CD4-positive, alpha-beta T cell treated with Interferon alpha-2 for 1 hour (primary cell): ENCODE measurements at places on chromosomes 2 and 18.

- DNase-seq: no peak
Measured at GRCh38 chr2:97662386-97662894, 1.4 kb downstream of the ACTR1B start.

DNA sequence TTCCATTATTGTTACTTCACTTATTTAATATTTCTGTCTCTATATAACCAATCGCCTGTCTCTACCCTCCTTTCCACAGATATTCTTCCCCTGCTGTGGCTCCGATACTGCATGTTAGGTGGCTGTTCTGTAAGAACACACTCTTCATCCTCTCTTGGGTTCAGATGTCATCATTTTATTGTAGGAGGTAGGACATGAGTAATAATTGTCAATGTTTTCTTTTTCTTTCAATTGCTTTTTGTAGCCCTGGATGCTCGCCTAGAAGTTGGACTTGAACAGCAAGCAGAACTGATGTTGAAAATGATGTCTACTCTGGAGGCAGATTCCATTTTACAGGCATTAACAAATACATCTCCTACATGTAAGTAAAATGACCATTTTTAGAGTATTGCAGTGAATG, 128.6 kb downstream of the BIRC6 start:
- DNase-seq: no peak

DNA sequence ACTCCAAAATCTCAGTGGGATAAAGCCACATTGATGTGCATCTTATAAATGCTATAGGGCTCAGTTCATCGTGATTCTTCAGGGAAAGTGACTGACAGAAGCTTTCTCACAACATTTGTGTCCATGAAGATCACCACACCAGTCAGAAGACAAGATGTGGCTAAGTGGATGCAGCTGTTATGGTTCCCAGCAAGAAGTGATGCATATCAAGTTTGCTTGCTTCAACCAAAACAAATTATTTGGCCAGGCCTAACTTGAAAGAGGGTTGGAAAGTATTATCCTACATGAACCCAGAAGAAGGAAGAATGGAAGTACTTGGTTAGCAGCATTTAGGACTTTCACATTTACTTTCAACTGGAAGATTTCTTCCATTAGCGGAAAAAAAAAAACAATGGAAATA, 210.0 kb upstream of the ACVR2A start:
- no peak for DNase-seq

DNA sequence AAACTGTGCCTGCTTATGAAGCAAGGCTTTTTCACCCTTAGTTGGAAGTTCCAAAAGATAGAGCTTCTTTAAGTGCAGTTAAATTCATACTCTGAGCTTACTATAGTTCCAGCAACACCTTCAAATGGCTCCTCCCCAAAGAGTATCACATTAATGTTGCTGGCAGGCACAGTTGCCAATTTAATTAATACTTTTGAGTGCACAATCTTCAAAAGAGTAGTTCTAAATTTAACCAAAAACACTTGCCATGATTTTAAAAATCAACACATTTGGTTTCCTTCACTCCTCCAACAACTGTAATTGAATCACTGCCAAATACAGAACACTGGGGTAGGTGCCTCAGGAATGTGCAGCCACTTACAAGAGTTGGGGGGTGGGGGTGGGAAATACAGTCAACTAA, 150.6 kb upstream of the UBE2E3 start:
- DNase-seq: no peak

- DNase-seq: no peak
Measured at GRCh38 chr2:238915196-238915595, 67.3 kb downstream of the TWIST2 start.

DNA sequence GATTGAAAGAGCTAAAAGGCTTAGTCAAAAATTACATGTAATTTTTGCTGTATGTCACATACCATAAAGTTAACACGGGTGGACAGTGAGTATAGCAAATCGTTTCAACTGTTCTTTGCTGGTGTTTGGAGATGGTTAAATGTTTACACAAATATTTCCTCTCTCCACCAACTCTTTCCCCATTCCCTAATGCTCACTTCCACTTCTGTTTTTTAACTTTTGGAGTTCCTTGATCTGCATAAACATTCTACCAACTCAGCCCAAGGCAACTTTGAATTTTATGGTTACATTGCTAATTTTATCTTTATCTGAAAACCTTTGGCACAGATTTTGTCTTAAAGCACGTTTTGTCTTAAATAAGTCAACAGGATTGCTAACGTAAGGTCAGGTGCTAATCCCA, 1.9 kb upstream of the SPOPL start:
- no peak for DNase-seq

DNA sequence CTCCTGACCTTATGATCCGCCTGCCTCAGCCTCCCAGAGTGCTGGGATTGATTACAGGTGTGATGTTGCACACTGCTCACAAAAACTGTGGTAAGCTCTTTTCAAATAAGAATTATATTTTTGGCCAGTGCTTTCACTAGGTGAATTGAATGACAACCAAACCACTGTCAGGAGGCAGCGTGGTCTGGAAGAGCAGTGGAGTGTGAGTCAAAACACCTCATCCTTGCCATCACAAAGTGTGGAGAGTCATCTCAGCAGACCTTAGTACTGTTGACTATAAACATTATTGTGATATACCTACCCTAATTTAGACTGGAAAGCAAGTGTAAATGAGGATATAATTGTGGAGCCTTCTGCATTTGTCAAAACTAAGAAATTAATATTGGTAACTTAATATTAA, 61.3 kb downstream of the UBE2E3 start:
- DNase-seq: no peak

GRCh38 chr18:74714791-74715190, 117.1 kb downstream of the ZNF407 start:
- no peak for DNase-seq

GRCh38 chr18:50619861-50620275, 60.0 kb downstream of the MAPK4 start:
- no peak for DNase-seq

GRCh38 chr2:101205521-101206479, 46.9 kb upstream of the CNOT11 start:
- peak; percentile 67 for DNase-seq

GRCh38 chr2:63881205-63881604, 39.5 kb downstream of the UGP2 start:
- no peak for DNase-seq

GRCh38 chr18:34772887-34773286, 62.8 kb downstream of the DTNA start:
- no peak for DNase-seq

DNA sequence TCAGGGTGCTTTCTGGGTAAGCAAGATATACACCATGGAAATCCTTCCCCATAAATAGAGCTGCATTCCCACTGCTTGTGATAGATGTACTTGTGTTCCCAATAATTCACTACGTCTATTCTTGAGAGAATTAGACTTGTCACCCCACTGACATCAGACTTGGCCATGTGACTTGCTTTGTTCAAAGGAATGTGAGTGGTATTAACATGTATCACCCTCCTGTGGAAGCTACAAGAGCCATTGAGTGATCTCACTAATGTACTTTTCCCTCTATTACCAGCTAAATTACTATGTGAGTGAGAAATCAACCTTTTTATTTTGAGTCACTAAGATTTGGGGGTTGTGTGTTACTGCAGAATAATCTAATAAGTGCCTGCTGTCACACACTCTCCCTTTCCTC, 176.0 kb downstream of the CCDC178 start:
- DNase-seq: no peak

DNA sequence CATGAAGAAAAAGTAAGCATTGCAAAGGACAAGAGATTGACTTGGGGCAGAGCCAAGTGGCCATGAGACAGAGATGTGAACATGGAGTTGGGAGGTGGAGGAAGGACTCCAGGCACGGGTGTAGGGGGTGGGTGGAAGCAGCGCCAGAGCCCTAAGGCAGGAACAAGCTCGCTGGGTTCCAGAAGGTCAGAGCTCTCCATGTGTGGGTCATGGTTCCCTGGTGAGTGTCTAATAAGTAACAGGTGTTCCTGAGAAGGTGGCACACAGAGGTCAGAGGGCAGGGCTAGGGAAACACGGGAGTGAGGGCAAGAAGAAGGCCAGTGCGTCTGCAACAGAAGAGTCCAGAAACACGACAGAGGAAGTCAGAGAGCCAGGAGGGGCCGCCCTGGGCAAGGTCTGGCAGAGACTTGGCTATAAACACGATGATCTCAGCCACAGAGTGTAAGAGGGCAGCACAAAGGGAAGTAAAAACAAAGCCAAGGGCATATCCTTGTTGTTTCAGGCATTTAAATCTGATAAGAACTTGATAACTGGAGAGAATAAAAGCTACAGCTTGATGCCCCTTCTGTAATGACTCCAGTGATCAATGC, 260.8 kb downstream of the TGIF1 start:
- no peak for DNase-seq

- DNase-seq: no peak
Measured at GRCh38 chr2:24913911-24914310, 6.1 kb downstream of the ADCY3 start.

DNA sequence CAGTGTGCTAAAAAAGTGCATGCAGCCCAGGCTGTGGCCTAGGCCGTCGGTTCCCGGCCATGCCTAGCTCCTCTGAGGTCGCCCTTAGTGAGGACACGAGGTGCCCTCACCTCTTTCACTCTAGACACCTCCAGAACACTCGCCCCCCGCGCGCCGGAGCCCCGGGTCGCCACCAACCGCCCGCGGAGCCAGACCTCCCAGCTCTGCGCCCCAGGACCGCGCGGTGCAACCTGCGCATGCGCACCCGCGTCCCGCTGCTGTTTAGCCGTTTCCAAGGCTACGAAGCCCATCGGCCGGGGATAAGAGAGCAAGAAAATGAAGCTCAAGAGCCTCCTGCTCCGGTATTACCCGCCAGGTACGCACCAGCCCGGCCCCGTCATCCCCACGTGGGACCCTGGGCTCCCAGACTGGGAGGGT, at the start of gene DAW1:
Gene DAW1, plus strand, starts transcription at position 257 of the 417 bp plus-strand sequence. Its CDS starts 59 bp downstream, at position 316.
- DNase-seq: peak; percentile 57

- DNase-seq: no peak
Measured at GRCh38 chr2:218885981-218886947, 5.6 kb downstream of the WNT10A start.

DNA sequence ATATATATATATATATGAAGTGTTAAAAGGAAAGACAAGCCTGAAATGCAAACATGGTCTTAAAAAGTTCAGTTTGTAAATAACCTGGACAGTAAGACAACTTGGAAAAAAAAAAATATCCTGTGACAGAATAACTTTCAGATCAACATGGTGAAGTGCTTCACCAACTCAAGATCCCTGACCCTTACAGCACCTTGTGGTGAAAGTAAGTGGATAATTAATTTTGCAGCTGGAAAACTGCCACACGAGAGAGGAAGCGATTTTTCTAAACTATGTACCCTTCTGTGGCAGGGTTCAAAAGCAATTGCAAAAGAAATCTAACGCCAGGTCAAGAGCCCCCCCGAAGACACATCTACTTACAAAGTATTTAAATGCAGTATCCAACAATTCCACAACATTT, 95.8 kb downstream of the PAX3 start:
- no peak for DNase-seq

DNA sequence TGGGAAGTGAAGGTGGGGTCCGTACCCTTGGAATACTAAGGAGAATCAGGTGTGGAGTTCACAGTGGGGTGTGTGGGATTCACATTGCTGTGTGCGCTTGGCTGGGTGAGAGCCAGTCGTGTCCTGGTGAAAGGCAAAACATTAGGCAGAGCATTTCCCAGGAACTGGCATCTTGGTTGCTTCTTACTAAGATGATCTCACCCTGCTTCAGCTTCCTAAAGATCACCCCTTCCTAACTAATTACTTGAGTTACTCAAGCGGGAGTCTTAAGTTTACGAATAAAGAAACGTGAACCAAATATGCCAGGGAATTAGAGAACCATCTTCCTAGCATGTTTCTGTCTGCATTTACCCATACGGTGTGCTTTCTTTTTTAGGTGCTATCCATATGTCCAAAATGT, 122.9 kb downstream of the NCK2 start:
- DNase-seq: no peak

DNA sequence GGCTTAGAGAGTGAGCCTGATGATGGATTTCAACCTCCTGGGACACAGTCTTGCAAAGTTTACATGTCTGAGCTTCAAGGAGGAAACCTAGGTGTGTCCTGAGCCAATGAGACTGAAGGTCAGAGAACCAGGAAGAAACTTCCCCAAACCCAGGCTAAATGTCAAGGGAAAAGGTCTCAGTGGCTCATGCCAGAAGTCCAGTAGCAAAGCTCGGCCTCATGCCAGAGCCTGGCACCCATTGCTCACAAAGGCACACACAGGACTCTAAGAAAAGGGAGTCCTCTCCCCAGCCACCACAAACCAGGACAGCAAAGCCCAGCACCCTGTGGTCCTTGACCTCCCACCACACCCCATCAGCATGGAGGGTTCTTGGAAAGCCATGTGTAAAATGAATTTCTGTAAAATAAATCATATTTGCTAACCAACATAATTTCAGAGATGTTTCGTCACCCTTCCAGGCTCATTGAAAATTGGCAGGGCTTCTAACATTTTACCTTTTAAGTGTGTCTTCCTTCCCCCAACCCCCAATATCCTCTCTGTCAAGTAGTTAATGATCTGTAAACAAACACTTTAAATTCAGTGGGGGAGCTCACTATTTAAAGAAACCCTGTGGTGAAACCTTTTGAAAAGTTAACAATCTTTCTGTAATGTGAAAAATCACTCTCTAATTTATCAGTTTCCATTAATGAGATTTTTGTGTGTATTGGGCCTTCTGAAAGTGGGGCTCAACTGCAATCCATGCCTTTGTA, 77.1 kb downstream of the BCL11A start:
- no peak for DNase-seq

GRCh38 chr2:207854484-207855440, 85.1 kb upstream of the FZD5 start:
- DNase-seq: no peak

GRCh38 chr2:224072541-224073188, 33.6 kb upstream of the SERPINE2 start:
- DNase-seq: no peak

DNA sequence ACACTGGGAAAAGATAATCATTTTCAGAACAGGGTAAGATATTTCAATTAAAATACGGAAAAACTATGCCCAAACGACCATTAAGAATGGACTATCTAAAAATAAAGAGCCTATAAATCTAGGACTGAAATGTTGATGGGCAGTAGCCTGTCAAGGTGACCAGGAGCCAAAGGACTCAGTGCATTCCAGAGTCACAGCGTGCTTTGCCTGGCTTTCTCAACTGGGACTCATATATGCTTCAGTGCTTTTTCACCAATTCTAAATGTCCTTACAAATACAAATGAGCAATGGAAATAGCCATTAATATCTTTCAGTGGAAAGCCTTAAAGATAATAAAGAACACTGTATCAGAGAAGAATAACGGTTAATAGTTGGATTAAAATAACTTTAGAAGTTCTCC, 35.4 kb downstream of the PREPL start:
- no peak for DNase-seq

- DNase-seq: no peak
Measured at GRCh38 chr2:96500385-96501066, 4.6 kb downstream of the NEURL3 start.

DNA sequence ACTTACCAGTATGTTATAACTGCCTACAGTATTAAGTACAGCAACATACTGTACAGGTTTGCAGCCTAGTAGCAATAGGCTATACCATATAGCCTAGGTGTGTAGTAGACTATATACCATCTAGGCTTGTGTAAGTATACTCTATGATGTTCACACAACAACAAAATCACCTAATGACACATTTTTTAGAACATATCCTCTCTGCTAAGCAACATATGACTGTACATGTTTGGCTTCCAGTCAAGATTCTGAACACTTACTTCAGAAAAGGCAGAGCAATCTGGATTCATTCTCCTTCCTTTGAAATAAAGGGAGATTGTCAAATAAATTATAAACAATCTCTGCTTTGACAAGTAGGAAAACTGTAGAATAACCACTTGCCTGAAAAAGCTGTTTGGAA, 81.8 kb downstream of the EXOC6B start:
- no peak for DNase-seq
